ENCODE measurements at places on chromosomes 12 and 14.
A peak's percentile ranks its signal among the peaks of the same experiment; 100 is the strongest.

- no peak for DNase-seq
Measured at GRCh38 chr12:30847259-30847658, 79.3 kb upstream of the TSPAN11 start.

- DNase-seq = no peak
Measured at GRCh38 chr12:4787965-4788364, 67.8 kb downstream of the GALNT8 start.

GRCh38 chr12:108565976-108566375, 3.6 kb downstream of the ISCU start:
- DNase-seq = peak; percentile 85

DNA sequence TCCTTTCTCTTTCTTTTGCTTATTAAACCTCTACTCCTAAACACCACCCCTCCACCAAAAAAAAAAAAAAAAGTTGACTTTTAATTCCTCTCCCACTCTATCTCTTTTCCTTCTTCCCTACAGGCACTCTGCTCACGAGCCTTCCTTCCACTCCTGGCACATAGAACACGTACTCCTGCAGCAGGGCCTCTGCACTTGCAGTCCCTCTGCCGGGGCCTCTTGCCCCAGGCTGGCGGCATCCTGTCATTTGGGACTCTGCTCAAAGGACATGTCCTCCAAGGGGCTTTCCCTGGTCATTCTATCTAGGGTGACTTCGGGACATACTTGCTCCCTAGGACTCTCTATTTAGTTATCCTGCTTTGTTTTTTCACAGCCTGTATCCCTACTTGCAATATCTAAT, 7.7 kb downstream of the FOS start:
- DNase-seq = no peak

DNA sequence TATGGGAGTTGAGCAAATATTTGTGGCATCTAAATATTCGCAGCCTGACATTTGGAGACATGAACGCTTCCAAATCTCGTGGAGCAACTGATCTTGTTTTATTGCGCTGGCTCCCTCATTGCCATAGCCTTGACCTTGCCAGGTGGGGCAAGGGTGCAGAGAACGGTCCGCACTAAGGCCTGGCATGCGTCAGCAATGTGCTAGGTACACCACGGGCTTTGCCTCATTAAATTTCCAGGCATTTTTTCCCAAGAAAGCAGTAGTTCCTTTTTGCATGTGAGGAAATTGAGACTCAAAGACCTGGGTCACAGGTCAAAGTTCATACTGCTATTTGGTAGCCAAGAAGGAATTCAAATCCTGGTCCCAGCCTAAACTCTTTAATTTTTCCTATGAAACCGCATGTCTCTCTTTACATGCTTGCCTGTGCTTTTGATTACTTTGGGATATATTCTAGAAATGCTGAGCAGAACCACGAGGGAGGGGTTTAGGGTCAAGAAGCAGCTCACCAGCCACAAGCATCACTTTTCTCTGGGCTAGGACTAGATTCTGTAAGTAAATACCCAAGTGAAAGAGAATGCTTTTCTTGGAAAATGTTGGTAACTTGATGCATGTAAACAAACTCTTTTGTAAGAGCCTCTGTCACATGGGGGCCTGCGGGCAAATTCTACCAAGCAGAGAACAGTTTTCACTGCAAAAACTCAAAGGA, 891.6 kb downstream of the VRK1 start:
- no peak for DNase-seq

DNA sequence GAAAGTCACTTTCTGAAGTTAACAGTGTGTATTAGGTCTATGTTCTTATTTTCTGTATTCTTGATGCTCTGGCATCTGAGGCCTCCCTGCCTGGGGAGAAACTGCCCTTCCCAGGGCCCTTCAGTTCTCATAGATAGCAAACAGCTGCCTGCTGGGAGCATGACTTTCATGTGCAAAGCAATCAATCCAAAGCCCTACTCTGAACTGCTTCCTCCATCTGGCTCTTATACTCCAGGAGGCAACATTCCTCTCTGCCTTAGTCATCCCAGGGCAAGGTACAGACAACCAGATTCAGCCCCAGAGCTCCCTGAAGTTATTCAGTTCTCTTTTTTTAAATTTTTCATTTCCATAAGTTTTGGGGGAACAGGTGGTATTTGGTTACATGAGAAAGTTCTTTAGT, 41.7 kb upstream of the RIN3 start:
- no peak for DNase-seq

DNA sequence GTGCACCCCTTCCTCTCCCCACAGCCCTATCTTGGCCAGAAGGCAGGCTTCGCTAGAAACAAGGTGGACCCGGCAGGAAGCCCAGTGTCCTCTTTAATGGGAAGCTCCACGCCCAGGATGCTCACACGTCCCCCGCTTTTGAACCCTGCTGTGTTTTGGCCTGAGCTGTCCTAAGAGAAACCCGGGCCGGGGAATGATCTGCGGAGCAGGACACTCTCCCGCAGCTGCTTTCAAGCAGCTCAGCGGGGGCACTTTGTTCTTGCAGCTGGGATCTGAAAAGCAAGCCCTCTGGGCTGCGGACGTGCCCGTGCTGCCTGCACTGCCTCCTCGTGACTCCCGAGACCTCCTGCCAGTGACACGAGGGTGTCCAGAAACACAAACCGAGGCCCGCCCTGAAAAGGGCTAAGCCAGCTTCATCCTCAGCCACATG, 30.0 kb downstream of the SCARB1 start:
- DNase-seq = no peak

GRCh38 chr12:116382686-116383530, 105.4 kb upstream of the MED13L start:
- no peak for DNase-seq

GRCh38 chr12:91100906-91101305, 10.4 kb downstream of the LUM start:
- no peak for DNase-seq

- DNase-seq = no peak
Measured at GRCh38 chr12:79766705-79767464, 76.1 kb upstream of the PAWR start.

- no peak for DNase-seq
Measured at GRCh38 chr14:21475767-21476522, 814 bp downstream of the RAB2B start.

GRCh38 chr12:104297477-104298113, 5.9 kb upstream of the EID3 start:
- DNase-seq = no peak

GRCh38 chr12:94699801-94700200, 49.4 kb upstream of the TMCC3 start:
- no peak for DNase-seq

DNA sequence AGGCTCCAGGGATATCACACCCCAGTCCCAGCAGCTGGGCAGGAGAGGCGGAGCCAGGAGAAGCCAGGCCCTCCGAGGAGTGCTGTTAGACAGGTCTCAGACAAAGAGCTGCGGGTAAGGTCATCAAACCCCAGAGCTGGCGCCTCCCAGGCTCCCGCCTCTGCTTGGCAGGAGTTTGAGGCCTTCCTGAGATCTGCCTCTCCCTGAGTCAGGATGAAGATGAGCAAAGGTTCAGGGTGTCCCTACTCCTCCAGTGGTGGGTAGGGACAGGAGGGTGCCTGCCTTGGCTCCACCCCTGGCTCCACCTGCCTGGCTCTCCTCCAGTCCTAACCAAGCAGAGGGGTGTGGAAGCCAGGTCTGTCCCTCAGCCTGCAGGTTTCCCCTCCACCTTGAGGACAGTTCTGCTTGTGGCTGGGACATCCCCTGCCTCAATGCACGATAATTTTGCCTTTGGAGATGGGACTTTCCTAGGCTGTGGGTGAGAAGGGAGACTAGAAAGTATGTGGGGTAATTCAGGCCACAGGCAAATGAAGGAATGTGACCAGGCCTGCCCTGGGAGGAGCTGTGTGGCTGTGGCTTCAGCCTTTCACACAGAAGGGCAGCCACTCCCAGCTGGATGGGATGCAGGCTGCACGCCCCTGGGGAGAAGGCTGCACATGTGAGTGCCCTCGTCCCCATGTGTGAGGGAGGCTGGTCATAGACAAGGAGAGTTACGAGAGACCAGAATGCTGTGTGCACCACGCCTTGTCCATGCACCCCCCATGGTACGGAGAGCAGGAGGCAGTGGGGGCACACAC, 2.2 kb downstream of the PLEKHG6 start:
- peak; percentile 35 for DNase-seq

DNA sequence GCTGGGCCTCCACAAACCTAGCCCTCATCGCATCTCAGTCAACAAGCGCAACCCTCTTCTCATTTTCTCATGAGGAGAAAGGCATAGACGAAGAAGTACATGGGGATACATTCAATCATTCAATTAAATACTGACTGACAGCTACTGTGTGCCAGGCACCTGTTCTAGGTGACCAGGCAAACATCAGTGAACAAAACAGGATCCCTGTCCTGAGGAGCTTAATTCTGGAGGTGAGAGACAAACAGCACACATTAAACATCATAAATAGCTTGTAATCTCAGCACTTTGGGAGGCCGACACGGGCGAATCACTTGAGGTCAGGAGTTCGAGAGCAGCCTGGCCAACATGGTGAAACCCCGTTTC, 362 bp upstream of the ACYP1 start:
- no peak for DNase-seq

- DNase-seq = no peak
Measured at GRCh38 chr12:466039-466438, 6.3 kb downstream of the B4GALNT3 start.

- DNase-seq = no peak
Measured at GRCh38 chr12:67669934-67670631, 21.5 kb downstream of the DYRK2 start.

DNA sequence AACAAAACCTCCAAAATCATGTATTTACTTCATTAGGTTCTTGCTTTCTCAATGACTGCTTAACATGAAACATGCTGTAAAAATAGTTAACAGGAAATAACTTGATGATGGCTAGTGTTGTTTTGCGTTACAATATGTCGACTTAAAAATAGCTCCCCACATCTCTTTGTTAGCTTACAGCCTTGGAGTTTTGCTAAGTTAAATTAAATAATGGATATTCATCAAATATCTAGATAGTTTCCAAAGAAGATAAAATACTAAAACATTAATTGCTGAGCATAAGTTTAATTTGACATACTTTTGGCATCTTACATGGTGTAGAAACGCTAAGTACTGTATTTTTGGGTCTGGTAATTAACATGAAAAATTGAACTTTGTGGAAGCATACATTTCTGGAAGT, 500.6 kb upstream of the NOVA1 start:
- no peak for DNase-seq

- DNase-seq = no peak
Measured at GRCh38 chr12:93813186-93813585, 136.0 kb downstream of the CRADD start.

GRCh38 chr12:121793440-121793837, at the start of gene RHOF:
RHOF (minus strand) TSS chr12:121793688; CDS start chr12:121793633, 55 bp downstream.
- DNase-seq = peak; percentile 83

DNA sequence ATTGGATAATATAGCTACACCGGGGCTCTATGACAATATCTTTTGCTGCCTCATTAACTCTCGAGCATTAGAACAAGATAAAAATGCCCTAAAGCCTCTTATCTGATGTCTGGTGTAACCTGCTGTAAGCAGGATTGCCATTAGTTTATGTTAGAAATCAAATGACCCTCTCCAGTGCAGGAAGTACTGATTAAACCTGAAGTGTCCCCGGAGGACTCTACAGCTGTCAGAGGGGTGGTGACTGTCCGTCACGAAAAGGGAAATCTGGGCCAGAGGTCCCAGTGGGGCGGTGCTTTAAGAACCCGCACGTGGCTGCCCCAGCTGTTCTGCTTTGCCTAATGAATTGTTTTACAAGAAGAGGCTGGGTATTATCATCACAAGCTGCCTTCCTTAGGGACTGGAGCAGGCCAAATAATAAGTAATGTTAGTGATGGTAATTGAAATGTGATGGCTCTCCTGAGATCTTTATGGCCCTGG, 55.7 kb downstream of the LIN52 start:
- no peak for DNase-seq

DNA sequence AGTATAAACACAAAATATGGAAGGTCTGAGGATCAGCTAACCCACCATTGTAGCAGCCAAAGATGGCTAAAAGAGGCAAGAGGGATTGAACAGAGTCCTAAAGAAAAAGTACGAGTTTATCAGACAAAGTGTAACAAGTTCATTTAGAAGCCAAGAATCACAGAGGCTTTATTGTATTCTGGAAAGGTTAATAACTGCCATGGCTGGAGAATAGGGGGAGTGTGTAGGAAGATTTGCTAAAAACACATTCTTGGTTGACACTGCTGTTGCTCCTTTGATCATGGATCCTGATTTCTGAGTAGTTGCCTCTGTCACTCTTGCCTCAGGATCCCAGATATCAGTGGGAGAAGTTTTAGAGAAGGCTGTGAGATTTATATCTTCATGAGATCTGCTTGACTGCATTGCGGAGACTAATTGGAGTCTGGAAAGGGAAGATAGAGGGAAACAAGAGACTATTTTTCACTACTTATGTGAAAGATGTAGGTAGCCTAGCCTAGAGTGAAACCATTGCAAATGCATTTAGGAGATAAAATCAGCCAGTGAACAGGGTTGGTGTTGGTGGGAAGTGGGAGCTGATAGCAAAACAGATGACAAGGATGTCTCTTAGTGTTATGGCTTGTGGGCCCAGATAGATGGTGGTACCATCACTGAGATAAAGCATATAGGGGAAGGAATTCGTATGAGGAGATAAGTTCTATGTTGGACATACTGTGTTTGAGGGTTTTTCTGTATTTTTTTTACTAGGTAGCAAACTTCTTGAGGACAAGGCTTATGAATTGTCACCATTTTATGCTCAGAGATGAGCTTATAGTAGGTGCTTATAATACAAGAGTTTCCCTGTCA, 402.9 kb upstream of the PDE3A start:
- DNase-seq = no peak

GRCh38 chr14:90911121-90911520, 94.9 kb upstream of the TTC7B start:
- DNase-seq = no peak

GRCh38 chr14:99435327-99435726, 45.3 kb downstream of the SETD3 start:
- no peak for DNase-seq

GRCh38 chr14:83764656-83765599, 1765.0 kb upstream of the FLRT2 start:
- no peak for DNase-seq

DNA sequence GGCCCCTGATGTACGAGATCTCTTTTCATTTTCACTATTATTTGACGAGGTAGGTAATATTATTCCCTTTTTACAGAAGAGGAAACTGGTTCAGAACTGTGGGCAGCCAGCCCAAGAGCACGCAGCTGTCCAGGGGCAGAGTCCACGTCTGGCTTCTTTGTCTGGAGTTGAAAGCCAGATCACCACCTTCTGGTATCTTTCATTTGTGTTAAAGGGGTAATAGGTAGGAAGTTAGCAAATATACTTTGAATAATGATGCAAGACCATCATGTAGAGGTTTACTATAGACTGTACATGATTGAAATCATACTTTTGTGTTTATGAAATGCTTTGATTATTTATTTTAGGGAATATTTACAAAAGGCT, 144.1 kb upstream of the AMIGO2 start:
- no peak for DNase-seq
